ENCODE measurements at places on chromosomes 1 and 21.

DNA sequence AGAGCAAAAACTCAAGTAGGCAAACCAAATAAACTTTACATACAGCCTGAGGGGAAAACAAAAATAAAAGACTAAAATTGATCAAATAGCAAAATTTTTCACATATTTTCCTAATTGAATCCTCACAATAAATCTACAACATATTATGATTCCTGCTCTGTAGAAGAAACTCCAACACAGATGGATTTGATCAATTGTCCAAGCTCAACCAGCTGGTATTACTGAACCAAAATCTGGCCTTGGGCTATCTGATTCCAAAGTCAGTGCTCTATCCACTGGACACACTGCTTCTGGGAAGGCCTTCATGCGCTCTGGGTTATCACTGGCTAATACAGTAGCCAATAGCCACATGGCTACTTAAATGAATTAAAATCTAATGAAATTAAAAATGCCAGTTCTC, 39.3 kb downstream of the PCNX2 start:
- no peak for DNase-seq

DNA sequence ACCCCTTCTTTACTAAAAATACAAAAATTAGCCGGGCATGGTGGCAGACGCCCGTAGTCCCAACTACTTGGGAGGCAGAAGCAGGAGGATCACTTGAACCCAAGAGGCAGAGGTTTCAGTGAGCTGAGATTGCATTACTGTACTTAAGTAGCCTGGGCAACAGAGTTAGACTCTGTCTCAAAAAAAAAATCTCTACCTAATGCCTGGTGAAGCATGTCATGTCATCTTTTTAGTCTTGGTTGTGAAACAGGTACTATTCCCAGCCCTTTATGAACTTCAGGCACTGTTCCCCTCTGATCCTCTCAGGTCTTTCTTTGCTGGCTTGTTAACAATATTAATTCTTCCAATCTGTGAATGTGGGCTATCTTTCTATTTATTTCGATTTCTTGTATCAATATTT, 22.1 kb downstream of the PRRC2C start:
- DNase-seq: no peak

GRCh38 chr1:229479660-229480399, 28.3 kb downstream of the NUP133 start:
- no peak for DNase-seq

DNA sequence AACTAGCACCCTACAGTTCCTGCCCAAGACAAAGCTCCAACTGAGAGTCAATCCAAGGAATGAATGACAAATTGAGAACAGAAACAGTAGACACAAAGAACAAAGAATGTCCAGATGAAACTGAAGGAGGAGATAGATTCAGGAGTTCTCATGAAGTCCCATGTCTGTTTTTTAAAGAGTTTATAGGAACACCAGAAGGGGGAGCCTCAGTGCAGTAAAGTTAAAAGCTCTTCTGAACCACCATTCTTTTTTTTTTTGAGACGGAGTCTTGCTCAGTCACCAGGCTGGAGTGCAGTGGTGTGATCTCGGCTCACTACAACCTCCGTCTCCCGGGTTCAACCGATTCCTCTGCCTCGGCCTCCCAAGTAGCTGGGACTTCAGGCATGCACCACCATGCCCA, 323.6 kb downstream of the MRPL39 start:
- no peak for DNase-seq

DNA sequence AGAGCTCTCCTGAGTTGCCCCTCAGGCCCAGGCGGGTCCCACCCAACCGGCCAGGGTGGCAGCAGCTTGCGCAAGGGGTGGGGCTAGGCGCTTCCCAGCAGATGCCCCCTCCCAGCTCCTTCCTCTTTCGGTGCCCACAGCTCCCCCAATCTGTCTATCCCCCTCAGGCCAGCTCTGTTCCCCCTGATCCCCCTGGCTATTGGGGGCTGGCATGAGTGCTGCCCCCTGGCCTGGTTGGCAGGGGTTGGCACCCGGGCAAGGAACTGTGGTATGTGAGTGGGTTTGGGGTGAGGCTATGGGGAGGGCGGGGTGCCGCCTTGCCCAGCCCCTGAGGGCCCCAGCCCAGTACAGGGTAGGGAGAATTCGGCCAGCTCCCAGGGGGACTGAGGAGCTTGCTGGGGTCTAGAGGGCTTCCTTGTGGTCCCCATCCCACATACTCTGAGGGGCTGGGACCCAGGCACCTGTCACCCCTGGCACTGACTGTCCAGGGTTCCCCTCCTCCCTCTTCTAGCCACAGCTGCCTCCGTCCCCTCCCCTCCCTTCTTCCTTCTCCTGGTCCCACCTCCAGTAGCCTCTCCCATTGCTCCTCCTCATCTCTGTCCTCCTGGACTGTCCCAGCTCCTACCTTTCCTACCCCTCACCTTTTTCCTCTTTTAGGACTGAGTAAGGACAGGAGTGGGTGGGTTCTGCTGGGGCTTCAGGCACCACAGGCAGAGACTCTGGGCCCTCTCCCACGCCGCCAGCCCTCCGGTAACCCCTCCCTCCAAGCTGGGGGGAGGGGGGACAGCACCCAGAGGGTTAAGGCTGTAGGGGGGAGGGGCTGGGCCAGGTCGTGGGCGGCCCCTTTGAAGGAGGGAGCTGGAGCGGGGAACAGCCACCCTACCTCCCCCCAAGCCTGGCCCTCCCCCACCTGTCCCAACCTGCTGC, 5.7 kb downstream of the ZBTB7B start:
- DNase-seq: no peak

GRCh38 chr1:216907100-216907499, 183.9 kb upstream of the ESRRG start:
- DNase-seq: no peak

DNA sequence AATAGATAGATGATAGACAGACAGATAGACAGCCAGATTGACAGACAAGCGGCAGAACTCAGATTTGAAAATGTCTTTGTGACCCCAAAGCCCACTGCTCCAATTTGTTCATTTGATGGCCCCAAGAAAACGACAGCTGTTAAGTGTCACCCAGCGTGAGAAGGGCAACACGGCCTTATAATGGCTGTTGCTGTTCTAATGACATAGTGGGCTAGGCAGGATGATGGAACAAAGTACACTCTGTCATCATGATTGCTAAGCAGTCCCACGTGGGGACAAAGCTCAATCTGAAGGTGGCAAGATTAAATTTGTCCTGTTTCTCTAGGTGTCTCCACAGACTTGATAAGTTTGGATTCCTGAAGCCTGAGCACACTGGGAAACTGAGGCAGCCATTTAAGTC, 112.9 kb downstream of the DAB1 start:
- no peak for DNase-seq
